ENCODE measurements at places on chromosomes 16 and 17. TPM values are rescaled to one million over a fixed set of nuclear protein-coding genes. Genes with fewer than 3 reads are reported as not detected.

GRCh38 chr16:56866955-56867830 lies 2.2 kb downstream of the SLC12A3 start:
- DNase-seq = peak; percentile 36

DNA sequence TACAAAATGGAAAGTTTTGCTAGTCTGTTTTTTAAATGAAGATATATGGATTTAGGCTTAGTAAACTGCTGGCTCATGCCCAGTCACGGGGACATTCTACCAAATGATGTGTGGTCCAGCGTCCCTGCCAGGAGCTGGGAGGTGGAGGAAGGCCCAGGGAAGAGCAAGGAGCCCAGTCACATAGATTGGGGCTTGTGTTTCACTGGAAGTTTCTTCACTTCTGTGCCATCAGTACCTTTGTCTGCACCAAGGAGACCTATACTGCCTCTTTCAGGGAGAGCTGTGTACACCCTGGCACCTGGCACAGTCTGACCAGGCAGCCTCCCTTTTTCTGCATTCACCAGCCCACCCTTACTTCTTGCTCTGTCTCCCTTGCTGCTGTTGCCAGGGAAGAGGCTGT lies 32.6 kb upstream of the ERN1 start:
- no peak for DNase-seq

GRCh38 chr17:60557805-60558204 lies 31.8 kb upstream of the APPBP2 start:
- no peak for DNase-seq

DNA sequence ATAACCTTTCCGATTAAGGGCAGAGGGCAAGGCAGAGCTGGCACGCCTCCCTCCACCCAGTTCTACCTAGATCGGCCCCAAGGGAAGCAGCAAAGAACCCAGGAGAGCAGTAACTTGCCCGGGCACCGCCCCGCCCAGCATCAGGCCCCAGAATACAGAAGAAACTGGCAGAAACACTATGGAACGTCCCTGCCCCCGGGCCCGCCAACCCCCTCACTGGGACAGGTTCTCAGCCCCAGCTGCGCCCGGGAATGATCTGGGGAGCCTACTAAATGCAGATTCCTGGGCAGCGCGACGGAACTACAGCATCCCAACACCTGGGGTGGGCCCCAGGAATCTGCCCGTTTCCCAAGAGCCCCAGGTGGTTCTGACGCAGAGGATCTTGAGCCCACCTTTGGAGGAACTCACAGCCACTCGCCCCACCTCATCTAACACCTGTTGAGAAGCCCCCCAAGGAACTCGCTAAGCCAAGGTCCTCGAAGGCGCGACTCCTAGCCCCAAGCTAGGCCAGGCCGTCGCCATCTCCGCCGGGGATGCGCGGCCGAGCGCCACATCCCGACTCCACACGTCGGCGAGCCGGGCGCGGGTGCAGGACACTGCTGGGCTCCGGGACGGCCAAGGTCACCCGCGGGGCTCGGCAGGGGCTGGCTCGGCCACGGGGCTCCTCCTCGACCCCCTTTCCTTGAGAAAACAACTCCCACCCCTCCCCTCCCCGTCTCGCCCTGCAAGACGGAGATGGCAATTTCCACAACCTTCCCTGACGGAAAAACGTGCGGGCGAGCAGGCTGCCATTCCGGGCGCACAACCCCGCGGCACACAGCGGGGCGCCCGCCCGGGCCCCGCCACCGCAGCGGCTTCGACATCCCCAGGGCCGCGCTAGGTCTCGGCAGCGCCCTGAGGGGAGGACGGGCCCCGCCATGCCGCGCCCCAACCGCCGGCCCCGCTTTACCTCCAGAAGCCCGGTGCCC lies 913 bp downstream of the CDIP1 start:
- no peak for DNase-seq

- DNase-seq = peak; percentile 76
These were observed 10.2 kb downstream of the BAHCC1 start for GRCh38 chr17:81405411-81405872.

GRCh38 chr16:8108991-8109509 lies 481.3 kb downstream of the TMEM114 start:
- no peak for DNase-seq

- no peak for DNase-seq
These were observed 65.3 kb upstream of the PLCG2 start for GRCh38 chr16:81713796-81714195.

- peak; percentile 61 for DNase-seq
These were observed 1.0 kb upstream of the AIPL1 start for GRCh38 chr17:6435968-6436367.

The MRPL45 gene
- total RNA-seq = 34.6 TPM

- DNase-seq = no peak
These were observed 11.2 kb downstream of the ITGA2B start for GRCh38 chr17:44378171-44378705.

Measured in SJSA1 (cell line).